ENCODE measurements at places on chromosomes 4 and X.

- no peak for DNase-seq
Measured at GRCh38 chr4:52611030-52611555, 48.0 kb downstream of the USP46 start.

DNA sequence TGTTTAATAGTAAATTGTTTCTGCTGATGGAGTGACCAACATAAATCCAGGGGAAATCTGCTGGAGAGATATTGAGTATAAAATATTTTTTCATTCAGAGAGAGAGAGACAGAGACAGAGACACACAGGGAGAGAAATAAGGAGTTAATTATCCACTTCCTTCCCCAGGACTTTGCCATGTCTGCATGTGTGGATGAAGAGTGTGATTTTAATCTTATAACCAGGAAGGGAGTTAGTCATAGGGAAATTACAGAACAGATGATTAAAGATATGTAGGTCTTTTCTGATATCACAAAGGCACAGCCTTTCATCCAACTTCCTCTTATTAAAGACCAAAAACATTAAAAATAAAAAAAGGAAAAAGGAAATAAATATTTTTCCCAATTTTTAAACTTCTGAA lies 526.3 kb downstream of the SPRY1 start:
- no peak for DNase-seq

DNA sequence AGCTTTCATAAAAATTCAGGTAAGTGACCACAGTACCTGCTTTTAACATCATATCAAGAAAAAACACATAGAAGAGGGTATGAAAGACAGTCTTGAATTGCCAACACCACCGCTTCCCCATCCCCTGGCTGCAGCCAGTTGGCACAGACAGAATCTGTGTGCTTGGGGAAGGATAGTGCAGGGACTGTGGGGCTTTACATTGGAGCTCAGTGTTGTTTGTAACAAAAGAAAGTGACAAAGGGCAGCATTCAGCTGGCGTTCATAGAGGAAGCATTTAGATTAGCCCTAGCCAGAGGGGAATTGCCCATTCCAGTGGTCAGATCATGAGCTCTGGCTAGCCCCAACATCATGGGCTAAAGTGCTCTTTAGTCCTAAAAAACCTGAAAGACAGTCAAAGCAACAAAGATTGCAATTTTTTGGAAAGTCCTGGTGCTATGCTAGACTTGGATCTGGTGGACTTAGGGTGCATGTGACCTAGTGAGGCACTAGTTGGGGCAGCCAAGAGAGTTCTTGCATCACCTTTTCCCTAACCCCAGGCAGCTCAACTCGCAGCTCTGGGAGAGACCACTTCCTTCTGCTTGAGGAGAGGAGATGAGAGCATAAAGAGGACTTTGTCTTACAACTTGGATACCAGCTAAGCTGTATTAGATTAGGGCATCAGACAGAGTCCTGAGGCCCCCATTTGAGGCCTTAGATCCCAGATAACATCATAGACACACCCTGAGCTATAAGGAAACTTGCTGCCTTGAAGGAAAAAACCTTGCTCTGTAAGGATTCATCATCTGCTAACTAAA lies 1602.4 kb upstream of the ADGRL3 start:
- DNase-seq = no peak

- DNase-seq = no peak
Measured at GRCh38 chr4:56129431-56129861, 180.7 kb downstream of the CEP135 start.

- no peak for DNase-seq
Measured at GRCh38 chr4:82585690-82586435, 24.1 kb upstream of the TMEM150C start.

- DNase-seq = no peak
Measured at GRCh38 chr4:13378973-13379759, 105.0 kb downstream of the RAB28 start.

DNA sequence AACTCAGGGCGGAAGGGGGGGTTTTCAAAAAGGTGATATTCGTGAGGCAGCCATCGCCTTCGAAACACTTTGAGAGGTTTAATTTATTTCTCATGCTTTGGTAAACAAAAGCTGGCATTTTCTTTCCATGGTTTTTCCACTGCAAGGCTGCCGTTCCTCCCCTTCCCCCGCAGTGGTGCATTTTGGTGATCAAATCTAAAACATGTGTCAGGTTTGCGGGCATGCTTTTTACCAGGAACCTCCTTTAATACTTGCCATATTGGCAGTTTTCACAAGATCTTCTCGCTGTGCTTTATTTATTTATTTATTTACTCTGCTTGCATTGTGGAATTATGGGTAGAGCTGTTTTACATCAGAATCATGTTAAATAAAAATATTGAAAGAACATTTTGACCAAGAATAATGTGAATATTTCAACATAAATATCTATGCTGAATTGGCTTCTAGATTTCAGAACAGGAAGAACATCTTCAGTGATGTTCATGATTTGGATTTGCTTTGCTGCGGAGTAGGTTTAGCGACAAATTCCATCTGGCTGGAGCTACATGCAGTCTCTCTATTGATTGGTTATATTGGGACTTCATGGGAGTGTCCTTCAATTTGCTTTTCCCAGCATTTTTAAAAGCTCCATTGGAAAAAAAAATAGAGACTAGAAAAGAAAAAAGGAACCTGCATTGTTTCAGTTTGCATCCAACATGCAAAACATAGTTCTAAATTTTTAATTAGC lies 54.4 kb downstream of the STOX2 start:
- no peak for DNase-seq
